ENCODE measurements at places on chromosomes 12 and 14. TPM values are rescaled to one million over a fixed set of nuclear protein-coding genes. Genes with fewer than 3 reads are reported as not detected.

Gene KRT3
- total RNA-seq = not detected

GRCh38 chr12:15601210-15601800, 187.9 kb downstream of the EPS8 start:
- no peak for DNase-seq

DNA sequence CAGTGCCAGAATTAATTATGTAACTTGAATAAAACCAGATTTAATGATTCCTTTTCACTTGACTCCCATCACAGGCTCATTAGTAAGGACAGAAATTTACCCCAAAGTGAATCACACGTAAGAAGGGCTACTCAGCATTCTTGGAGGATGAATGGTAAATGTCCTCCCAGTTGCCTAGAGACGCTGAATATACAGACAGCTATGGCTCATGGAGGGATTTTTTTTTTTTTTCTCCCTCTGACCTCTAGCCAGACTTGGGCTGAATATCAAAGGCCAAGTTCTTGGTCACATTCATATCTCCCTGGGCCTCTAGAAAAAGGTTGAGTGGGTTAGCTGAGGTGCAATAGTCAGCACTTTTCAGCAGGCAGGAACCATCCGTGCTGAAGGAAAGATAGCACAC, 77.5 kb downstream of the PHLDA1 start:
- DNase-seq = no peak

DNA sequence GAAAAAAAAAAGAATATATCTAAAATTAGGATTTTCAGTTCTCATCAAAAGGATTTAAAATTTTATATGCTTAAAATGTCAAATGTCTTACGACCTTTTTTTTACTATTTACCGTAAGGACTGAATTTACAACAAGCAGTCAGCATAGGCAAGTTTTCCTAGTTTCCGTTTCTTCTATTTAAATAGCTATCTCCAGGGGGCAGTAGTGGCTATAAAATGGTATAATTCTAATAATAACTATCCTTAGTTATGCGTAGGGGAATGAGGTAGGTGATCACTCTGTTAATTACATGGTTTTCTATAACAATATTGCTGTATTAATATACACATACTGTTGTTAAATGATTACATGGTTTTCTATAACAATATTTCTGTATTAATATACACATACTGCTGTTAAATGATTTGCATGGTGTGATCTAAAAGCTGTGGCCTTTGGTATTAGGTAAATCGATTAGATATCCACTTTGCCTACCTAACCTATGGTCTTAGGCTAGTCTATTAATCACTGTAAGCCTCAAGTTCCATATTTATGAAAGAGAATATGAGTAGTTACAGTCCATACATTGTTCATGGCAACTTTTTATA, 217.7 kb upstream of the PDZRN4 start:
- peak; percentile 65 for DNase-seq

GRCh38 chr14:90288651-90289355, 32.5 kb downstream of the PSMC1 start:
- no peak for DNase-seq

- DNase-seq = no peak
These were observed 6.1 kb upstream of the PSMA6 start for GRCh38 chr14:35286003-35286600.

DNA sequence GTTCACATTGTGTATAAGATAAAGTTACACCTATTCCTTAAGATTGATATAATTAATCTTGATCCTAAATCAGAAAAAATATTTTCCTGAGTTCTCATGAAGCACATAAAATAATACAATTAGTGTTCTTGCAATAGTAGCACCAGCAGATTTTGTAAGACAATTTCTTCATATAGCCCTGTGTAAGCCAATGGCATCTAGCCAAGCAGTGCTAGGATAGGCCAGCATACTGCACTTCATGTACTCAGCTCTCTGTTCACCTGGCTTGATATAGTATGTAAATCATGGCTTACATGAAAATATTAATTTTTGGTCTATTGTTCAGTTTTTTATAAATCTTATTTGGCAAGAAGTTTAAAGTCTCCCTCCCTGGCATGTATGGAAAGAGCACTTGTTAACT, 1.9 kb downstream of the KLRF2 start:
- no peak for DNase-seq

- no peak for DNase-seq
These were observed 993.5 kb downstream of the SLC6A15 start for GRCh38 chr12:83919081-83919480.

- DNase-seq = peak; percentile 92
These were observed 1.2 kb downstream of the CDK2AP1 start for GRCh38 chr12:123270214-123271000.

DNA sequence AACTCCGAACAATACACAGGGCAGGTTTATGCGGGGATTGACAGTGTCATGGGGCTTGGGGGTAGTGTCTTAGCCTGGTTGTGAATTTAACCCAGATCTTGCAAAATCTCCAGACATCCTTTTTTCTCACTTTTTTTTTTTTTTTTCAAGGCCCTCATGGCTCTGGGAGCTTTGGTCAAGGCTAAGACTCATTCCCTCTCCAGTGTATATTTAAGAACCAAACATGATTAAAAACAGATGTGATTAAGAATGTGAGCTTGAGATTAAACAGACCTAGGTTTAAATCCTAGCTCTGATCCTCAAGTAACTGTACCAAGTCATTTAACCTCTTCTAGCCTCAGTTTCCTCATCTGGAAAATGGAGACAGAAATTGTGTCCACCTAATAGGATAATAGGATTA, 151.7 kb upstream of the FUT8 start:
- no peak for DNase-seq

- DNase-seq = no peak
These were observed 3.0 kb downstream of the RNASE10 start for GRCh38 chr14:20508367-20508766.

- DNase-seq = peak; percentile 13
These were observed at the start of gene FOXN4 for GRCh38 chr12:109308534-109309380. TSS of gene FOXN4 (minus strand) at chr12:109309284. CDS start at chr12:109308321, 963 bp downstream.

GRCh38 chr12:123621619-123622530, 11.6 kb downstream of the EIF2B1 start:
- DNase-seq = no peak

GRCh38 chr12:2959192-2959504, at the start of gene TEAD4:
TSS of gene TEAD4 (plus strand) at chr12:2959397.
- peak; percentile 68 for DNase-seq

- DNase-seq = no peak
These were observed 11.2 kb upstream of the BTG1 start for GRCh38 chr12:92156704-92157395.

DNA sequence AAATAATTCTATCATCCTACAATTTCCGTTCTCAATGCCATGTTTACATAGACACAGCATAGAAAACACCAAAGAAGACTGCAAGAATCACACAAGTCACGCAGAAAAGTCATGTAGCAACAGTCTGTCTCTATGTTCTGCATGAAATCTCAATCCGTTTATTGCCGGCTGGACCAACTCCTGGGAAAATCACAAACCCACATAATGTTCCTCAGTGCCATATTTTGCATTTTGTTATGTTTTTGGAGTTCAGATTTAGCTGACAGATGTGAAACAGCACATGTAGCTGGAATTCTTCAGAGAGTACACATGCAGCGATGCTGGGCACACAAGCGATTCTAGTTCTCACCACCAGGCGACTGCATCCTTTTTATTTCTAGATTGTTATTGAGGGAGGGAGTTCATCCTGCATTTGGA, 193.1 kb downstream of the APAF1 start:
- peak; percentile 63 for DNase-seq

Gene TAMALIN
- total RNA-seq = 26.7 TPM

DNA sequence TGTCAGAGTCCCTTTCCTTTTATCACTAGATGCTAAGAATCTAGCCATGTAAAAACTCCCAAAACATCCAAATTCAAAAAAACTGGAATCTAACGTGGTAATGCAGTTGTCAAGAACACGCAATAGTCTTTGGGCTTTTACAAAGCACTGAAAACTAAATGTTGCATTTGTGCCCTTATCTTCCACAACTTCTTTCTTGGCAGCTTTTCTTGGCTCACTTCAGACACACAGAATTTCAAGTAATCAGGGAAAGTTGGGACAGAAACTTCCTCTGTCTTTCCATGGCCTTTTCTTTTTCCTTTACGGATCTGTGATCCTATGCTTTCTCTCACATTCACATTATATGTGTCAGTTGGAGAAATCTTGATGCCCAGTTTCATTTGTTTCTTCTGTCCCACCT, 136.0 kb downstream of the CRADD start:
- no peak for DNase-seq

Gene SERPINA10
- not detected for total RNA-seq

DNA sequence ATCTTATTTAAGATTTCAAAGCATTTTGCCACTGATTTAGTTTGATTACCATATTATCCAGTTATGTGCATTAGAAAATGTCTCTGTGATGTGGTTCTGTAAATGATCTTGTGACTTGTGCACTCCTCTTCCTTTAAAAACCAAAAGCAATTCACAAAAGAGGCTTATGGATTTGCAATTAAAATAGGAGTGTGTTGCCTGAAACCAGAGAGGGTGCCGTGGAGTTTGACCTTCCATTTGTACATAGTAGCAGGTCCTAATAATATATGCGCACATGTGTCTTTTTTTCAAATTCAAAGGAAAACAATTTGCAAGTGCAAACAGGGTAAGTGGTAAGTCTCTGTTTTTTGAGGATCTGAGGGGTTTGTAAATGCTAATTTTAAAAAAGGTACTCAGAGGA, 470.9 kb downstream of the VRK1 start:
- DNase-seq = no peak

Gene PPM1H
- total RNA-seq = 58.4 TPM

GRCh38 chr12:40907115-40907527, 214.9 kb downstream of the CNTN1 start:
- peak; percentile 47 for DNase-seq

Gene RNASE2
- not detected for total RNA-seq

DNA sequence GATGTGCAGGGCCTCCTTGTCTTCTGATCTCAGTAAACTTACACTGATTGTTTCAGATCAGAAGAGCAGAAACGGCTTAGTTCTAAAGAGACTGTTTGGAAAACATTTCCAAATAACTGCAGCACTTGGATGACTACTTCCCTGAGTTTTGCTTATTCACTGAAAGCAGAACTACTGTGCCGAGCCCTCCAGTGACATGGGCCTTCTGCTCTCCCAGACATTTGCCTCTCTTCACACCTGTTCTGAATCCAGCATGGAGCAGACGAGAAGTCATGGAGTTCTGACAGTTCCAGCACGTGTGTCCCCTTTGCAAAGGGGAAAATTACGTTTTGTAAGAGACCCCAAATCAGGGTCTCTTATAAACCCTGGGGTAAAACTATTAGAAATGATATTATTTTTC, 31.4 kb downstream of the ETNK1 start:
- DNase-seq = no peak

- DNase-seq = peak; percentile 86
These were observed 66.5 kb downstream of the TBC1D30 start for GRCh38 chr12:64890873-64891468.

- no peak for DNase-seq
These were observed 305.0 kb upstream of the DIO3 start for GRCh38 chr14:101256266-101256665.

- DNase-seq = no peak
These were observed 78.4 kb upstream of the PARP11 start for GRCh38 chr12:3951380-3952135.

- DNase-seq = no peak
These were observed 53.6 kb downstream of the PPFIA2 start for GRCh38 chr12:81705586-81705985.

- no peak for DNase-seq
These were observed 35.2 kb upstream of the MEG3 start for GRCh38 chr14:100790502-100791347.

Gene SIRT4
- 2.8 TPM for total RNA-seq

Data from SK-MEL-5 (cell line).